Activated naive CD4-positive, alpha-beta T cell treated with anti-CD3 and anti-CD28 coated beads, Interleukin-2, amount 50 U/mL, for 16 hours (primary cell): ENCODE measurements at places on chromosomes 16 and 17.

GRCh38 chr16:31361201-31362110, 6.5 kb downstream of the ITGAX start:
- DNase-seq = no peak

- DNase-seq = peak; percentile 13
Measured at GRCh38 chr17:48718227-48718760, 4.0 kb downstream of the PRAC1 start.

DNA sequence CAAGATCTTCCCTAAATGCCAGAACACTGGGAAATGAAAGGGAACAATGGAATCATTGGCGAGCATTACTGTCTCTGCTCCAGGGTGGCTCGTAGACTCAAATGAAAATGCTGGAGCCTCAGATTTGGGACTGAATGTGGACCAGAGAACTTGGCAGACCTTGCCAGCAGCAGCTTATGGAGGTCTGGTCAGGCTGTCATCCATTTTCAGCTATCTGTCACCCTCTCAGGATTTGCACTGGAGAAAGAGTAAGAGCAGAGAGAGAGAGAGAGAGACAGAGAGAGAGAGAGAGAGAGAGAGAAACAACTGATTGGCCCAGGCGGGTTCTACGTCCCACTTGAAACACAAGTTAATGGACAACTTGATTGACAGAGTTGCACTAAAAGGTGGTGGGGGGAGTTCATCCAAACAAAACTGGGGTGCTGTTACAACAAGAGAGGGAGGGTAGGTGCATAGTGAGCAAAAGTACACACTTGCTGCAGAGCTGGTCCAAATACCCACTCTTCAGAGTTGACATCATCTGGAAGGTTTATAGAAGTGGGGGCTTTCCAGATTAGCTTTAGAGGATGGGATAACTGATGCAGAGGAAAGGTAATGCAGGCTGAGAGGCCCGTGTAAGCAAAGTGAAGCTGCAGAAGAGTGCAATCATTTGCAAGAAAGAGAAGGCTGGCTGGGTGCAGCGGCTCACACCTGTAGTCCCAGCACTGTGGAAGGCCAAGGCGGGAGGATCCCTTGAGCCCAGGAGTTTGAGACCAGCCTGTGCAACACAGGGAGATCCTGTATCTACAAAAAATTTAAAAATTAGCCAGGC, 16.5 kb upstream of the NSMCE1 start:
- DNase-seq = no peak

DNA sequence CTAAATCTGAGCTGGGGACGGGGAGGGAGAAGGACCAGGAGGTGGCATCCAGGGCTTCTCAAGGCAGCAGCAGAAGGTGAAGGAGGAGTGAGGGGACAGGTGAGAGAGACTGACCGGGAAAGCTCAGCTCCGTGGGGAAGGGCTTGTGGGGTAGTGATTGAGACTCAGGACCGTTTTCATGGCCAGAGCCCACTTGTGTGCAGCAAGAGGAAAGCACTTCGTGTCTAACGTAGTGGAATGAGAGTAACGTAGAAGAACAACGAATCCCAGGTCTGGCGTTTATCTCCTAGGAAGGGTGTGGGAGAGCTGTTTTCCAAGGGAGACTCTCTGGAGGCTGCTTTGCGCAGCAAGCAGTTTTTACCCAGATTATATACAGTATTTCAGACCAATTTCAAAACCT, 1.3 kb upstream of the CDH3 start:
- DNase-seq = no peak

- no peak for DNase-seq
Measured at GRCh38 chr16:29663016-29663806, at the start of gene SPN. TSS of gene SPN (plus strand) at chr16:29663247. CDS start at chr16:29663729, 482 bp downstream.

DNA sequence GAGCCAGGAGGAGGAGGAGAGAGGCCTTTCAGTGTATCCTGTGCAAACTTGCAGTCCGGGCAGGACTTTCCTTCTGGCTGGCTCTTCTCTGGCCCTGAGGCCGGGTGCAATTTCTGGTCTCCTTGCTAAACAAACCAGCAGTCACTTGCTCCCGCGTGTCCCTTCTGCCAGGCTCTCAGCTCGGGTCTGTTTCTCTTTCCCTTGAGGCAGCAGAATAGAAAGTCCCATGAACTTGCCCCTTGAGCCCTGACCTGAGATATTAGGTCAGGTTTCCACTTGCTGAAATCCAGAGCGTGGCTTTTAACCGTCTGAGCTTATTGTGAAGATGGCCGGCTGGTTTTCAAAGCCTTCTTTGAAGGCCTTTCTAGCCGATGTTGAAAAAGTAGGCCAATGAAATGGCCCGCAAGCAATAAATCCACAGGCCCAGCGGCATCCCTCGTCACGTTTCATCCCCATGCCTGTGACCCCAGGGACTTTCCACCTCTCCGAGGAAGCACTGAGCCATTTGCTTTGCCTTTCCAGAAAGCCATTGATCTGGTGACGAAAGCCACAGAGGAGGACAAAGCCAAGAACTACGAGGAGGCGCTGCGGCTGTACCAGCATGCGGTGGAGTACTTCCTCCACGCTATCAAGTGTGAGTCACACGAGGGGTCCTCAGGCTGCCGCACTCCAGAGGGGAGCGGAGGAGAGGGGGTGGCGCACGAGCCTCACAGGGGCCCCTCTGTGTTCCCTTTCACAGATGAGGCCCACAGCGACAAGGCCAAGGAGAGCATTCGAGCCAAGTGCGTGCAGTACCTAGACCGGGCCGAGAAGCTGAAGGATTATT, 4.5 kb downstream of the VPS4A start:
- no peak for DNase-seq

DNA sequence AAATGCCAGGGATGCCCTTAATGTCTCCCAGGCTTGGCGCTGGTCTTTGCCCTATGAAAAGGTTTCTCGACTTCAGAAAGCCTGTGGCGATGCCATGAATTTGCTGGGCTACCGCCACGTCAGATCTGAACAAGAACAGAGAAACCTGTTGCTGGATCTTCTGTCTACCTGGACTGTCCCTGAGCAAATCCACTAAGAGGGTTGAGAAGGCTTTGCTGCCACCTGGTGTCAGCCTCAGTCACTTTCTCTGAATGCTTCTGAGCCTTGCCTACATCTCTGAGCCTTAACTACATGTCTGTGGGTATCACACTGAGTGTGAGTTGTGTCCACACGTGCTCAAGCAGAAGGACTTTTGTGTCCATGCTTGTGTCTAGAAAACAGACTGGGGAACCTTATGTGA, 11.4 kb downstream of the CHST4 start:
- peak; percentile 15 for DNase-seq

- peak; percentile 58 for DNase-seq
Measured at GRCh38 chr17:4708436-4708835, 2.0 kb upstream of the ARRB2 start.

- no peak for DNase-seq
Measured at GRCh38 chr16:14523632-14524031, 106.4 kb downstream of the PARN start.

DNA sequence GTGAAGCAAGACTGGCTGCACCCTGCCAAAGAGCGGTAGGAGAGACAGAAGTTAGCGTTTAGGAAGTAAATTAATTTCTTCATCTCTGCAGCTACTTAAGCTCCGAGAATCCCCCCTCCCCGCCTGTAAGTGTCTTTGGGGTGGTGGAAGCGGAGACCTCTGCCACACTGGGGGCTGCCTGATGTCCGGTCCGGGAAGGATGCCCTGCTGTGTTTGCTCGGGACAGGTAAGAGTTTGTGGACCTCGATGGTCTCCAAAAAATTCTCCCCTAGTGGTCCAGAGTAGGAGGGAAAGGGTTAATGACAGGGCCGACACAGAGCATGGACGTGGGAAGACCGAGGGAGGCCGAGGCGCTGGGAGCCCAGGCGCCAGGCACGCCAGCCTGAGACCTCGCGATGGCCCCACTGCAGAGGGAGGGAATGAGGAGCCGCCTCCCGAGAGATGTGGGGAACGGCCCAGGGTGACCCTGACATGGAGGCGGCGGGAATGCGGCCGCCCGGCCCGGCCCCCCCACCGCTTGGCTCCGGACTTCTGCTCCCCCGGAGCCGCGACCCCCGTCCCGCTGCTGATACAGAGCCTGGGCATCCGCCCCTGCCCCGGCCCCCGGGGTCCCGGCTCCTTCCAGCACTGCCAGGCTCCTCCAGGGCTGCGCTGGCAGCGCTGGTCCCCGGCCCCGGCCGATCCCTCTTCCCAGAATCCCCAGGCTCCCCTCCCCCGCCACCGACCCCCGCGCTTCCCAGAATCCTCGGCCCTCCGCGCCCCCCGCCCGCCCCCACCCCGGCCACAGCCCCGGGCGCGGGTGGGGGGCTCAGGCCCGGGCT, 680 bp downstream of the ZNF629 start:
- DNase-seq = no peak

GRCh38 chr17:80337195-80337895, 76.7 kb downstream of the RNF213 start:
- DNase-seq = no peak

GRCh38 chr16:80896776-80897175, 92.4 kb upstream of the CDYL2 start:
- no peak for DNase-seq

DNA sequence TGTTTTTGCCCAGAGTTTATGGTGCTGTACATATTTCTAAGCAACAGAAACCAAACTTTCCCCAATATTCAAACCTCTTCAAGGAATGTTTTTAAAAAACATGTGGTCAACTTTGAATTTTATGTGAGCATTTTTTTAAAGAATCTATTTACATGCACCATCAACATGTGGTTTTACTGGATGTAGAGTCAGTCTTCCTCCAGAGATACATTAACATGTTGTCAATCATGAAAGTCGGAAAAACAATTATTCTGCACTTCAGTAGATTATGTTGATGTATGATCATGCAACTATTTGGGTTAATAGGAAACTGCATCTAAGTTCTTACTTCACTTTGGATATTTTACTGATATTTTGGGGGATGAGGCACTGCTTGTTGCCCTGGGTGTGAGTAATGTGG, 208.6 kb downstream of the FOXL1 start:
- DNase-seq = no peak

DNA sequence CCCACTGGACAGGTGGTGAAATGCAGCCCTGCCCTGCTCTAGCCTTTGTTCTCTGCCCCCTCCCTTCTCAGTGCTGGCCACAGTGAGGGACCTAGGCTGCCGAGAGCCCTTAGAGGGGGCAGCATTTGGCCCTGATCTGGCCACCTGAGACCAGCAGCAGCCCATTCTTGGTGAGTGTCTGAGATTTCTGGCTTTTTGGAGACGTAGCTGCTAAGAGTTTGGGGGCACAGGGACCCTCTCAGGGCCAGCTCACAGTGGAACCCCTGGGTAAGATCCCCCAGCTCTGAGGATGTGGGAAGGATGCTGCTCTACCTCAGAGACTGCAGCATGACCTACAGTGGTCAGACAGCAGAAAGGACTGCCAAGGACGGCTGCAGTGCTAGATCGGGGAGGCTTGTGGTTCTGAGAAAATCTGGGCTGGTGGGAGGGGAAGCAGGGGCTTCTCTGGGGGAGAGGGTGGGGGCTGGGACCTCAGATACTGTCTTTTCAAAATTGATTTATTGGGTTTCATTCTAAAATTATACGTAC, 13.3 kb downstream of the GRB7 start:
- no peak for DNase-seq

DNA sequence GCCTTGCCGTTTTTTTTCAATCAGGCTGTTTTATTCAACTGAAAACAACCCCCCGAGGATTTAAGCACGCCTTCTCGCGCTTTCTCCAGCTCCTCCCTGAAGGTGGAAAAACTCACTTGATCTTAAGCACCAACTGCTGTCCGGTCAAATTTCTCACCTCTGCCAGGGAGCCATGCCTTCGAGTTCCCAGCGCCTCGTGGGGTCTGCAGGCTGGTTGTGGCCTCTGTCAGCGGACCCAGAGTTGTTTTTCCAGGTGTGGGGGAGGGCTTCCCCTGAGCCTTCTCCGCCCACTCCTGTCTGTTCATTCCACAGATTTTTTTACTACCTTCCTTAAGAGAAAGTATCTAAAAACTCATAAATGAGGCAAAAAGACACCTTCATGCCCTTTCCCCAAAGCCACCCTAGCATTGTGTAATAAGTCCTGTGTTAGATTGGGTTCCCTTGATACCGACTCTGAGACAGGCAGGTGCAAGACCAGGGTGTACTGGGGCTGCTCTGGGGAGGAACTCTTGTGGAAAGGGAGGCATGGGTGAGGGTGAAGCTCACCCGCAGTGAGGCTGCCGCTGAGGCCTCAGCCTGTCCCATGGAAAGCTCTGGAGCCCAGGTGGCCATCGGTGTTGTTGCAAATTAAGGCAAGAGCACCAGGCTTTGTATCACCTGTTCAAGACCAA, 101.6 kb downstream of the AXIN2 start:
- DNase-seq = no peak

- no peak for DNase-seq
Measured at GRCh38 chr17:35129973-35130351, 8.5 kb downstream of the FNDC8 start.

- no peak for DNase-seq
Measured at GRCh38 chr17:14940108-14940937, 324.8 kb downstream of the PMP22 start.

GRCh38 chr17:77734371-77735080, 224.0 kb upstream of the TNRC6C start:
- DNase-seq = no peak

- no peak for DNase-seq
Measured at GRCh38 chr17:82687375-82687861, 11.1 kb downstream of the RAB40B start.

DNA sequence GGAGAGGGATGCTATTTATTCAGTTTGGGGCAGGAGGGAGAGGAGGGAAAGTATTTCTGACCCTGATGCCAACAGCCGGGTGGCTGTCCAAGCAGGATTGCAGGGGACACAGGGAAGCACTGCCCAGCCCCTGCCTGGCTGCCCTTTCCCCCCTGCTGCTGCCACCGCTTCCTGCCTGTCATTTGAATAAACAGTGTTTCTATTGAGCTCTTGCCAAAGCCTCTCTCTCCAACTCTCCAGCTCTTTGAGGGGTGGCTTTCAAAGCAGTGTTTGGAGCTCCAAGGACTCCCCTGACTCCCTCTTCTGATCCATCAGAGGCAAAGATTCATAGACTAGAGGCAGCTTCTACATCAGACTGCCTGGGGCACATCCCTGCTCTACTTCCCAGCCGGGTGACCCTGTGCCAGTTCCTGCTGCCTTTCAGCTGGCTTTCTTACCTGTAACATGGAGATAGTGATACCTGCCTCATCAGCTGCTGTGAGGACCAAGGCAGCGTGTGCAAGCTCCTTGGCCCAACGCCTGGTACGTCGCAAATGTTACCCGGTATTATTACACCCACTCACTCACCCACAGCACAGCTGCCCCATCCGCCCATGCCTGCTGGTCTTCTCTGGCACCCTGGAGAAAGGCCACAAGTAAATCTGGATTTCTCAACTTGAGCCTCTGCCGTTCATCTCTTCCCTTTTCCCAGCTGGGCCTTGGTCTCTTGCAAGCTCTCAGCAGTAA, 9.5 kb downstream of the PROCA1 start:
- no peak for DNase-seq

- DNase-seq = peak; percentile 52
Measured at GRCh38 chr17:17141860-17142552, 64.1 kb downstream of the PLD6 start.

DNA sequence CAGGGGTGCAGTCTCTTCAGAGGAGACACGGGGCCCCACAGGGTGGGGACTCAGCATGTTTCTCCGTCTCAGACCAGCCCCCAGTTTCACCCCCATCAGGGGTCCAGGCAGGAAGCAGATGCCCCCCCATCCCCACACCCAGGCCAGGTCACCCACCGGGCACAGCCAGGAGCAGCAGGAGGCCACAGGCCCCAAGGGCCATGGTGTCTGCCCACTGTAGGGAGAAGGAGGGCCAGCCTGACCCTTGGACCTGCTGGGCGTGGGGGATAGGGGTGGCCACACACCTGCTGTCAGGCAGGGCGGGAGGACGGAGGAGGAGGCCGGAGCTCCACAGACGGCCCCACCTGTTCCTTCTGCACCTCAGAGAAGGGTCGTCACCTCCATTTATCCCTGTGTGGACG, at the start of gene TPSG1:
Gene TPSG1 (minus strand): TSS at position 218 of the 401 bp plus-strand sequence. CDS start 16 bp downstream, at position 202.
- no peak for DNase-seq
